ENCODE measurements at places on chromosomes 13 and 19.

- peak; percentile 49 for DNase-seq
Observed at GRCh38 chr19:7500811-7501450, 12.1 kb upstream of the PEX11G start.

GRCh38 chr19:42060117-42060516, 9.9 kb downstream of the GRIK5 start:
- no peak for DNase-seq

GRCh38 chr13:114146173-114146572, 13.8 kb upstream of the RASA3 start:
- DNase-seq, result no peak

- DNase-seq, result no peak
Observed at GRCh38 chr19:17135001-17135853, 59.6 kb downstream of the MYO9B start.

GRCh38 chr13:99265821-99266426, 7.7 kb upstream of the GPR18 start:
- no peak for DNase-seq

DNA sequence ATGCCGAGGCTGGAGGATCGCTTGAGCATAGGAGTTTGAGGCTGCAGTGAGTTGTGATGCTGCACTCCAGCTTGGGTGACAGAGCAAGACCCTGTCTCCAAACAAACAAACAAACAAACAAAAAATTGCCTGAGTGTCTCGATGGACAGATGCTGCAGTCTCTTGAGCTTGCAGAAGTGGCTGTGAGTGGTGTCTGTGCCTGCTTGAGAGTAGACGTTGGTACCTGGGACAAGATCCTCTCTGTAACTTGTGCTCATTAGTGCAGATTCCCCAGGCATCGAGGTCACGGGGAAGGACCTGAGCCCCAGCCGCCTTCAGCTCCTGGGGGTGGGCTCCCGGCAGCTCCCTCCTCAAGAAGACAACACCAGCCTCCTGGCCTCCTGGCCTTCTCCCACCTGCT, 8.6 kb upstream of the C5AR2 start:
- DNase-seq, result no peak

Measured in stimulated activated CD4-positive, alpha-beta T cell treated with anti-CD3 and anti-CD28 coated beads, Interleukin-12 subunit alpha, Interleukin-12 subunit beta, amount 100 ng/mL, for 48 hours (primary cell).